Esophagus muscularis mucosa (tissue), 4 donors: ENCODE measurements at places on chromosomes 12 and 14. TPM values are rescaled to one million over a fixed set of nuclear protein-coding genes. Genes with fewer than 3 reads are reported as not detected.
A peak's percentile ranks its signal among the peaks of the same experiment; 100 is the strongest.

Gene NANOG
- total RNA-seq = not detected

- DNase-seq = no peak
Observed at GRCh38 chr12:94250130-94250529, 101.8 kb downstream of the PLXNC1 start.

GRCh38 chr12:92432724-92433441, 269.9 kb upstream of the PLEKHG7 start:
- no peak for DNase-seq

Gene KRT85
- not detected for total RNA-seq

- no peak for DNase-seq
Observed at GRCh38 chr14:55240526-55241178, 30.6 kb upstream of the FBXO34 start.

- no peak for DNase-seq
Observed at GRCh38 chr12:69987579-69988091, 162.6 kb downstream of the MYRFL start.

DNA sequence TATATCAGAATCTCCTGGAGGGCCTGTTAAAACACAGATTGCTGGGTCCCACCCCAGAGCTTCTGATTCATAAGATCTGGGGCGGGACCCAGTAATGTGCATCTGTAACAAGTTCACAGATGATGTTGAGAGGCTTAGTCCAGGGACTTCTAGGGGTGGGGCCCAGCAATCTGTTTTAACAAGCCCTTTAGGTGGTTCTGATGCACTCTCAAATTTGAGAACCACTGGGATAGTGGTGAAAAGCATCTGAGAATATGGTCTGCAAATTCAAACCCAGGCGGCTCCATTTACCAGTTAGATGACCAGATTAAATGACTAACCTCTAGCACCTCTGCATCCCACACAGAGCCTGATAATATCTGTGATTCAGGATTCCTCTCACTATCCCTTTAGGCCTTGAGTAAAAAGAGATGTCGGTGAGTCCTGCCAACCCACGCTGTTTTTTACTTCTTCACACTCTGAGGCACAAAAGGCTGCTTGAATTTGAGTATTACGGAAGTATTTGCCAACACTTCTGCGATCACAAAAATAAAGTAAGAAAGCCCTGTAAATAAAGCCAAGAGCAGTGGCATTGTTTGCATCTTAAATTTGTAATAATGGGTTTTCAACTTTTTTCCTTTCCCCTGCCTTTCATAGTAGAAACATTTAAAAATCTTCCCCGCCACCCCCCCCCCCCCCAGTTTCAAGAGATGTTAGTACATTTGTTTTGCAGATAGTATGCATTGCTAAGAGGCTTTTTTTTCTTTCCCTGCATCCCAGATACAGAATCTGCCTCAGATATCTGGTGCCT, 1.8 kb upstream of the FRS2 start:
- no peak for DNase-seq

Gene ACSM4
- total RNA-seq = not detected

DNA sequence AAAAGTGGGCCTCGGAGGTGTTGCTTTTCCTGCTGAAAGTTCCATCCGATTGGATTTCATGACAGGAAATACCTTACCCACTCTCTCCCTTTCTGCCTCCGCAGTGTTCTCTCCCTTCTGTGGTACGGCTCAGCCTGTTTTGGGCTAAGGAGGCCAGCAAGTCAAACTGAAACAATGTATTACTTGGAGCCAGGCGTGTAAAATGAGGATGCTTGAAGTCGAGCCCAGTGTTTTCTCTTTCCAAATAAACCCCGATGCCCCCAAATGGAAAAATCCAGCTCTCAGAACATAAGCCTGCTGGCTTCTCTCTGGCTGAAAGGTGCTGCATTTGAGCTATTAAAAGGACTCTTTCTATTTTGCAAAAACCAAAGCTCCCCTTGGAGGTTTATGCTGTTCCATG, 124.7 kb downstream of the ZNF664 start:
- no peak for DNase-seq

DNA sequence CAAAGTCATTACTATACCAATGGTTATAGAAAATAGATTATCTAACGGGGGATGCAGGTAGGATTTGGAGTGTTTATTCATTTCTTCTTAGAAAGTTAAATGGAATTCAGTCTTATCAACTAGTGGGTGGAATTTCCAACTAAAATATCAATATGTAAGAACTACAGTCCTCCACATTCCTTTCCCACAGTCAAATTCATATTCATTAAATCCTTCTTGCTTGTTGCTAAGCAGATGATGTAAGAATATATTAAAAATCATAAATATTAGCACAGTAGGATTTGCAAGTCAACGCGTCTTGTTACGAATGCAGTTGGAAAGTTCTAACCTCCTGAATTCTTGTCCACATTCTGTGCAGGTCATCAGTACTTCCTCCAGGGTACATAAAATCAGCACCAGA, 259.2 kb downstream of the CPNE8 start:
- no peak for DNase-seq

GRCh38 chr14:99174081-99174769, 97.8 kb downstream of the BCL11B start:
- no peak for DNase-seq

DNA sequence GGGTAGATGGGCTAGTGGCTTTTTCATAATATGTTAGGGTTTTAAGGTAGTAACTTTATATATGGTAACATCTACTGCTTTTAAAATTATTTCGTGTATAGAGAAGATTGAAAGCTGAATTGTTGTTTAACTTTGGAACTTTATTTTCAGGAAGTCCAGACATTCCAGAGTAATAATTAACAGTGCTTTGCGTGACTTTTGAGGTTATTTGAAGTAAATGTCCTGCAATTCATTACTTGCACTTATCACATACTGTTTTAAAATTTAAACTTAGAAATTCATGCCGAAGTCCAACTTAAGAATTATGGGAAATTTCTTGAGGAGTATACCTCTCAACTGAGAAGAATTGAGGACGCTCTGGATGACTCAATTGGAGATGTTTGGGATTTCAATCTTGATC, 3.3 kb downstream of the WASHC4 start:
- no peak for DNase-seq

Gene ZFHX2
- total RNA-seq = 1.8 TPM

- no peak for DNase-seq
Observed at GRCh38 chr14:52780893-52781292, 10.5 kb downstream of the GNPNAT1 start.

GRCh38 chr12:5971194-5971850, 26.3 kb upstream of the ANO2 start:
- DNase-seq = peak; percentile 47

Gene KCNA5
- 2.5 TPM for total RNA-seq

Gene PIWIL1
- not detected for total RNA-seq

Gene KLHL33
- 0.92 TPM for total RNA-seq

Gene RNU4-1
- not detected for total RNA-seq

DNA sequence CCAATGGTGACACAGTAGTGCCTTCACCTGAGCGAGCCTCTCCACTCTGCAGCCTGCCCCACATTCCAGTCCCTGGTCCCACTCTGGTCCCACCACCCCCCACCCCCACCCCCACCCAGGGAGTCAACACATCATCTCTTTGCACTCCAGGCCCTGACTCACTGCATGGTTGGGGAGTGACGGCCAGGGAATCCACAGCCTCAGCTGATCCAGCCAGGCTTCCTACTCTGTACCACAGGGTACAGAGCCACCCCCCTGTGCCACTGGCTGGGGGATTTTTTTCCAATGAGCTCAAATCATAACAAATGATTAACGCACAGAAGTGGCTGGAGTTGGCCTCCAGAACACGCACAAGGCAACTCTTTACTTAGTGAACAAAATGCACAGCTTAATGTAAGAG, 233.7 kb downstream of the NTF3 start:
- DNase-seq = no peak

DNA sequence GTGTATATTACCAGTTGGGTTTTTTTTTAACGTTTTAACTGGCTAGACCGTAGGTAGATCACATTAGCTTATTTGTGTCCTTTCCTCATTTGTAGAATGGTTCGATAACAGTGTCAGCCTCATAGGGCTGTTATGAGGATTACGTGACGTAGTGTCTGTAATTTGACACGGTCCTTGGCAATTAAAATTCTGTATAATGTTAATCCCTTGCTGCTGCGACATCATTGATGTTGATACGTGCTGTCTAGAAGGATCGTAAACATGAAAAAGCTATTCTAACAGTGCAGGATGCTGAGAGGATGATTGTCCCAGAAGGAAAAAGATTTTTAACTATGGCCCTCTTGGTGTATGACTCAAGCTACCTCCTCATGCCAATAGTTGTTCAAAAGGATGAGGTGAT, 50.9 kb downstream of the HSP90AA1 start:
- no peak for DNase-seq

Gene ORAI1
- 9.9 TPM for total RNA-seq

DNA sequence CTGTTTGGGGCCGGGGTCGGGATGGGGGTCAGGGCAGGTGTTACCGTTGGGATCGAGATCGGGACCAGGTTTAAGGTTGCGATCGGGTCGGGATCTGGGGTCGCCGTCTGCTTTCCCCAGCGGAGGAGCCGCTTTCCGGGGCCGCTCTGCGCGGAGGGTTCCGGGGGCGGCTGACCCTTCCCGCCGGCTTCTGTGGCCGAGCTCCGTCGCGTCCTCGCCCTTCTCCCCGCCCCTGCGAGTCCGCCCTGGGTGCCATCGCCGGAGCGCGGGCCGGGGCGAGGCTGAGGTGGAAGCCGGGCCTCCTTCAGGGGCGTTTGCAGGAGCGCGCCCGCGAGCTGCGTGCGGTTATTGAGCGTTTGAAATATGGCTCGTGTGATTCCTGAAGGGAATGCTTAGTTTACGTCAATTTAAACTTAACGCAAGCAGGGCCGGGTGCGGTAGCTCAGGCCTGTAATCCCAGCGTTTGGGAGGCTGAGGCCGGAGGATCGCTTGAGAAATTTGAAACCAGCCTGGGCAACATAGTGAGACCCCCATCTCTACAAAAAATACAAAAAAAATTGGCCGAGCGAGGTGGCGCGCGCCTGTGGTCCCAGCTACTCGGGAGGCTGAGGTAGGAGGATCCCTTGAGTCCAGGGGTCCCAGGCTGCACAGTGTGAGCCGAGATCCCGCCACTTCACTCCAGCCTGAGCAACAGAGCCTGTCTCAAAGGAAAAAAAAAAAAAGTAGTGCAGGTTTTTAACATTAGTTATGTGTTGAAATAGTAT, 620 bp downstream of the PGAM5 start:
- DNase-seq = no peak

Gene PZP
- not detected for total RNA-seq

GRCh38 chr14:94550041-94550440, 11.2 kb upstream of the SERPINA4 start:
- no peak for DNase-seq

DNA sequence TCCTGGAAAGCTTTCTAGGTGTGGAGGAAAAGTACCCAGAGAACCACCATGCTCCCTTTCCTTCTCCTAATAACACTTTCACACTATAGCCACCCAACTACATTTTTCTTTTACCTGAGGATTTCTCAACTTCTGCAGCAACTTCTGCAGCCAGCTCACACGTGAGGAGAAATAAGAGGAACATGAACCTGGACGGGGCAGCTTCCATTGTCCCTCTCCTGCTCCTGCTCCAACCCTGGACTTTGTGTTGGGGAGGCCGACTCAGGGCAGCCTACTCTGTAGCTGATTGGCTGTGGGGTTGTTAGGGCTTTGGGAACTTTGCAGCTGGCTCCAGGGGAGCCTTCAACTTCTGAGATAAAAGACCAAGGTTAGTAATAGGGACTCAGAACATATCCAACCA, at the start of gene ERP27:
TSS of gene ERP27 (minus strand) at position 237 of the 400 bp plus-strand sequence. CDS start at position 208, 29 bp downstream.
- no peak for DNase-seq

Gene SERPINA9
- total RNA-seq = not detected

GRCh38 chr12:20520532-20520931, 152.2 kb downstream of the PDE3A start:
- no peak for DNase-seq

Gene INHBC
- total RNA-seq = not detected

- no peak for DNase-seq
Observed at GRCh38 chr12:65609359-65609771, 214.9 kb upstream of the HMGA2 start.

GRCh38 chr12:105741786-105742566, 396.8 kb downstream of the NUAK1 start:
- DNase-seq = no peak

DNA sequence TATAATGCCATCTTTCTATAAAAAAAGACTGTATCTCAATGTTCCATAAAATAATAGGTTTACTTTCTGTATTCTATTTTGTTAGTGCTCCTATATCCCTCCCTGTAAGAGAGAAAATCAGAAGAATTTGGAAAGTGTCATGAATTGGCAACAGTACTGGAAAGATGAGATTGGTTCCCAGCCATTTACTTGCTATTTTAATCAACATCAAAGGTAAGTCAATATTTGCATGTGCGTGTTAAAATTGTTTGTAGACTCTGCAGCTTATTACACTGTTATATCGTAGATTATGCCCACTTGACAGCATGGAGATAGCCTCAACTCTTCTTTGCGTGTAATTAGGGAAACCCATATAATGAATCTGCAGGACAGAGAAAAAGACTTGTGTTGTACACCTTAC, 34.0 kb downstream of the KCNMB4 start:
- no peak for DNase-seq

DNA sequence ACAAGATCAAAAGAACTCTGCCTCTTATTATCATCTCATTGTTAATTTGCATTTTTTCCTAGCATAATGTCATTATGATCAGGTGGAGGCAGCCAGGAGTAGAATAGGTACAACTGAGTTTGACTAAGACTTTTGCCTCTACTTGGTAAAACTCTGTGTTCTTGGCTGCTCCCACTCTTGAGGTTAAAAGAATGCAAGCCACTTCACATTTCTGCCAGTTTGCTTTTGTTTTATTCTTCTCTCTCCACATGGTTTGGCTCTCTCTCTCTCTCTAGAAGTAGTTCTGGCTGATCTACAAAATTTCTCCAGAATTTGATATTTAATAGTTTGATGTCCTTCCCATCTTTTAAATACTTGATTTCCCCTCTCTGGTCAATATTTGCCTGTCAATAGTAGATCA, 170.7 kb upstream of the E2F7 start:
- DNase-seq = no peak

Gene ZNF84
- total RNA-seq = 20.5 TPM

Gene C12orf50
- total RNA-seq = not detected

DNA sequence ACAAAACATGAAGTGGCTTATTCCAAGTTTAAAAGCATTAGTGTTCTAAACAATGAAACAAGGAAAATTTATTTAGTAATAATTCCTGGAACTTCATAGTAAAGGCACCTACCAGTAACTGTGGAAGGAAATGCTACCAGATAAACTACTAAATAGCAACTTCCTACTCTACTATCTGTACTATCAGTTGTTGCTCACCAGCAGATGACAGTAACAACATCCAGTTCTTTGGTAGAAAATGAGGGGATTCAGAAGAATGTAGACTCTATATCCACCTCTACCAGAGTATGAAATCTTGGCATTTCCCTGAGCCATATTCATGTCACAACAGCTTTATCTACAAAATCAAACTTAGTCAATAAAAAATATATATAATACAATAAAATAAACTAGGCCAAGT, 3.1 kb downstream of the ENTPD5 start:
- DNase-seq = no peak

Gene KLRK1
- total RNA-seq = 1.2 TPM

DNA sequence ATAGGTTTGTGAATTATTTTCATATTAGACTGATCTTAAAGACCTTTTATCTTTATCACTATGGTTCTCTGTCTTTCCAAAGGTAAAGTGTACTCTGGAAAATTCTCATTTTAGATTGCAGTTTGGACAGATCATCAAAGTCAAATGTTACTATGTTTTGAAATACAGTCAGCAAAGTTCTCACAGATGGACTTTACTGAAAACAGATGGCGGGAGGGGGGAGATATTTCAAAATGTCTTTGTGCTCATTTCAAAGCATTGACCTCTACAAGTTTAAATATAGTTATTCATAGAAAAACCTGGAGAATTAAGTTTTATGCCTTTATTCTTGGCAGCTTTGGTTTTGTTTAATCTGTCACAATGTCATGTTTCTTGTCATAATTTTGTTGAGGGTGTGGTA, 51.8 kb upstream of the LRTM2 start:
- no peak for DNase-seq
